ENCODE measurements at places on chromosomes 16 and 17.

DNA sequence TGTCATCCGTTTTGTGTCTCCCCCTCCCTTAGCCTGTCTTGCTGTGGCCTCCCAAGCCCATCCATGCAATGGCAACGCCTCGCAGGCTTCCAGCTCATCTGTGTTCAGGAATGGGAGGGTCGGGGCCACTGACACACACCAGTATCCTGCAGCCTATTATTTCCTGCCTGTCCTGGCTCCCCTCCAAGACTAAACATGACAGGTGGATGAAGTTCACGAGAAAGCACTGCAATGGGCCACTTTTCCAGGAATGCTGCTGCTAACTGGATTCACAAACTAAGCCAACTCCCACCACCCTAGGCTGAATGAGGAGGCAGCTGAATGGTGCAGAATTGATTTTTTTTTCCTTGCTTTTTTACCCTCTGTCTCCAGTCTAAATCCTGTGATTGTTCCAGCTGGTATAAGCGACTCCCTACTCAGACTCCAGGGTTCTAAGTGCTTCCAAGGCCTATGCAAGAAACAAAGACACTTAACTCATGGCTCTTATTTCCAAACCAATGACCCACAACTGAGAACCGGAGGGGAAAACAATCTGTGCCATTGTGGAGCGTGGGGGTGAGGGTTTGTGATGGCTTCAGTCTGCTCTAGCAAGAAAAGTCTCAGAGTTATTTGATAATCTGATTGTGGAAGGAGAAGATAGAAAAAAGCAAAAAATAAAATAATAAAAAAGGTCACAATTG, 23.3 kb downstream of the TMEM100 start:
- no peak for DNase-seq

- DNase-seq, result no peak
Observed at GRCh38 chr17:12631076-12631475, 34.6 kb upstream of the MYOCD start.

DNA sequence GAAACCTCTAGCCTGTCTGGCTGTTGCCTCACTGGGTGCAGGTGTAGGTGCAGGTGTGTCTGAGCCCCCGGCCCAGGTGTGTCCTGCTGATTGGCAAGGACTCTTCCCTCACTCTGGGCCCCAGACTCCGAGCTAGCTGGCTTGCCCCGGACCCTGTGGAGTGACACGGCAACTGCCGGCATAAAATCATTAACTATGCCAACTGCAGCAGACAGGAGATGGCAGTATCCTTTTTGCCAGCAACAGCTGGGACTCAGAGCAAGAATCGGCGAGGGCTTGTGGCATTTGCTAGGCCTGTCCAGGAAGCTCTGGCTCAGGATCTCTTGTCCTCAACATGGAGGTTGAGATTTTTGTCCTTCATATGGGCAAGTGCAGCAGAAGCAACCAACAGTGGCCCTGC, 20.8 kb downstream of the CIAPIN1 start:
- no peak for DNase-seq

- DNase-seq, result no peak
Observed at GRCh38 chr17:42405076-42405475, 16.8 kb upstream of the STAT3 start.

DNA sequence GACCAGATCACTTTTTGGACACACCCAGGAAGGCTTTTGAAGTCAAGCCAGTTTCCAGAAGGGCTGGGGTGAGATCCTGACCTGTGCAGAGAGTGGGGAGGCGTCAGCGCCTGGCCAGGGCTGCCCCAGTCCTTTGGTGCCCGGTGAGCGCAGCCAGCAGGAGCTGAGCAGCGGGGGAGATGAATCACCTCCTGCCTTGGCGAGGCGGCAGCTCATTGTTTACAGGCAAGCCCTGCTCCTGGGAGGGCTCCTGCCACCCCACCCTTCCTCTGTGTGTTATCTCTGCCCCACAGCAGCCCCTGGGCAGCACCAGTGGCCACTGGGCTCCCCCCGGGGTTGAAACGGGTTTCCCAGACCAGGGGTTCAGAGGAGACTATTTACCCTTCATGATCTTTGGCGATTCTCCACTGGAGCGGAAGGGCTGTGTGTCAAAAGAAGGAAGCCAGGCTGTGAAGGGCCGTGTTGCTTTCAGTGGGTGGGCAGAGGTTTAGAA, 14.1 kb upstream of the ITGB4 start:
- DNase-seq, result no peak

GRCh38 chr17:82011617-82012187, 11.0 kb downstream of the CENPX start:
- no peak for DNase-seq

DNA sequence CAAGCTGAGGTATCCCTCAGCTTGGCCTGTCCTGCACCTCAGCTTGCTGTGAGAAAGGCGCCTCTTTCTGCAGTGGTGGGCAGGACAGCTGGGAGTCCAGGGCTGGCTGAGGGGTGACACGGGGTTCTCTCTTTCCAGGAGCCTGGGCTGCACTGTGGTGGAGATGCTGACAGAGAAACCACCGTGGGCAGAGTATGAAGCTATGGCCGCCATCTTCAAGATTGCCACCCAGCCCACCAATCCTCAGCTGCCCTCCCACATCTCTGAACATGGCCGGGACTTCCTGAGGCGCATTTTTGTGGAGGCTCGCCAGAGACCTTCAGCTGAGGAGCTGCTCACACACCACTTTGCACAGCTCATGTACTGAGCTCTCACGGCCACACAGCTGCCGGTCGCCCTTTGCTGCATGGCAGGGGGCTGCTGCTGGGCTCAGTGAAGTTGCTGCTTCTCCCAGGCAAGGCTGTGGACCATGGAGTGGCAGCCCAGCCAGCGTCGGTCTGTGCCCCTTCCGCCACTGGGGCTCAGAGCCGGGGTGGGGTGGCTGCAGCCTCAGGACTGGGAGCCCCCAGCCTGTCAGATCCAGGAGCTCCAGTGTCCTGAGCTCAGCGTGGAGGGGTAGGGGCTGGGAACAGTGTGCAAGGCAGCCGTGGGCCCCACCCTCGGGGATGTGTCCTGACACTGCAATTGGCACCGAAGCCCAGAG, 6.4 kb downstream of the LIMD2 start:
- DNase-seq, result no peak

DNA sequence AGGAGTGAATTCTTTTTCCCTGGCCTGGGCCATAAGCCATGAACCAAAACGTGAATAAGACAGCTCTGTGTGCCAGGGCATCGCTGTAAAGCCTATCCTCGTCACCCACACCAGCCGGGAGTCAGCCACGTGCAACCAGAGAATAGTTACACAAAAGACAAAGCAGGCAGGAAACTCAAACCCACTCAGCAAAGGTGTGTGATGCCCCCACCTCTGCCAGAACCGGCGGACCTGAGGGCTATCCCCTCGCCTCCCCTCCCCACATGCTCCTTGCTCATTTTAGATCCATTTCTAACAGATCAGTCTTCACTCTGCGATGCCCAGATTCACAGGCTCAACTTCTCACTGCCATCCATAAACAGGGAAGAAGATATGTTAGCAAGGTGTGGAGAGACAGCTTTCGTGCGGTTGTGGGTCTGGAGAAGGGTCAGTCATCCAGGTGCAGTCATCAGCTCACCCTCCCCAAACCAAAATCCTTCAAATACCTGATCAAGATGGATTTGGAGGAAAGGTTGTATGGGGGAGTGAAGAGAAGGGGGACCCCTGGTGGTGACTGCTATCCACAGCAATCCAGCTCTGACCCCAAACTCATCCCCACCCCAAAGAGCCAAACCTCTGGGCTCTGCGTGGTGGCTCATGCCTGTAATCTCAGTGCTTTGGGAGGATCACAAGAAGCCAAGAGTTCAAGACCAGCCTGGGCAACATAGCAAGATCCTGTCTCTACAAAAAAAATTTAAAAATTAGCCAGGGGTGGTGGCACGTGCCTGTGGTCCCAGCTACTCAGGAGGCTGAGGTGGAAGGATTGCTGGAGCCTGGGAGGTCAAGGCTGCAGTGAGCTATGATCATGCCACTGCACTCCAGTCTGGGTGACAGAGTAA, 219.2 kb downstream of the C16orf78 start:
- DNase-seq, result peak; percentile 48

DNA sequence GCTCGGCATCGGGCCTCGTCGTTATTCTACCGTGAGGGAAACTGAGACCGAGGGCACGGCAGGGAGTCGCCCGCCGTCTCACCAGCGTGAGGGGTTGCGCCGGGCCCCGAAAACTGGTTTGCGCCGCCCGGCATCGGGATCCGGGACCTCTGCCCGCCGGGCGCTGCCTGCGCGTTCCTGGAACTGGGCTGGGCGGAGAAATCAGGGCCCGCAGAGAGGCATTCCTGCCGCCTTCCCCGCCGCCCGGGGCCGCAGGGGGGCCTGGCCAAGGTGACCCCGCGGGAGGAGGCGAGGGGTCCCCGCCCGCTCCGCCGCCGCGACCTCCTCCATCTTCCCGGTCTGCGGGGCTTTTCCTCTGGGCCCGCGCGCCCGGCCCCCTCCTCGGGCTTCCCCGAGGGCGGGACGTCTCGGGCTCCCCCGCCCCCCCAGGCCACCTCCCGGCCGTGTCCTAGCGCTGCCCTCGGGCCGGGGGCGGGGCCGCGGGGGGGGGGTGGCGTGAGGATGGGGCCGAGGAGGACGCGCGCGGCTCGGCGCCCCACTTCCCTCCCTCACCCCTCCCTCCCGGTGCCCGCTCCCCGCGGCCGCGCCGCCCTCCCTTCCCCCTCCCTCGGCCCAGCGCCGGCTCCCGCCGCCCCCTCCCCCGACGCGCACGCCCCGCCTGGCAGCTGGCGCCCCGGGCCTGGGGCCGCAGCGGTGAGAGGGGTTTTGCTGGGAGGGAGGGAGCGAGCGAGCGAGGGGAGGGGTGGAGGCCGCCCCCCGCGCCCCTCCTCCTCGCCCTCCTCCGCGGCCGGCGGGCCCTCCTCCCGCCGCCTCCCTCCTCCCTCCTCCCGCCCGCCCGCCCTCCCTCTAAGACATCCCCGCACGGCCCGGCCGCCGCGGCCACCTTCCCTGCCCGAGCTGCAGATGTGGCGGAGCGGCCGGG, at the start of gene GLIS2:
Gene GLIS2, plus strand, starts transcription at position 882 of the 922 bp plus-strand sequence. CDS start 16,214 bp downstream, outside the sequence.
- DNase-seq, result no peak

DNA sequence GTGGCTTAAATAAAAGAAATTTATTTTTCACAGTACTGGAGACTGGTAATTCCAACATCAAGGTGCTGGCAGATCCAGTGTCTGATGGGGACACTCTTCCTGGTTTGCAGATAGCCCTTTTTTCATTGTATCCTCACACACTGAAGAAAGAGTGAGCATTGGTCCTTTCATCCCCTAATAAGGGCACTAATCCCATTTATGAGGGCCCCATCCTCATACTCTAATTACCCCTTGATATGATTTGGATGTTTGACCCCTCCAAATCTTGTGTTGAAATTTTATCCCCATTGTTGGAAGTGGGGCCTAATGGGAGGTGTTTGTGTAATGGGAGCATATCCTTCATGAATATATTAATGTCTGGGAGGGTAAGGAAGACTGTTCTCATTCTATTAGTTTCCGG, 9.4 kb upstream of the FAM20A start:
- DNase-seq, result no peak

GRCh38 chr17:73575470-73576221, 68.6 kb downstream of the SDK2 start:
- no peak for DNase-seq

DNA sequence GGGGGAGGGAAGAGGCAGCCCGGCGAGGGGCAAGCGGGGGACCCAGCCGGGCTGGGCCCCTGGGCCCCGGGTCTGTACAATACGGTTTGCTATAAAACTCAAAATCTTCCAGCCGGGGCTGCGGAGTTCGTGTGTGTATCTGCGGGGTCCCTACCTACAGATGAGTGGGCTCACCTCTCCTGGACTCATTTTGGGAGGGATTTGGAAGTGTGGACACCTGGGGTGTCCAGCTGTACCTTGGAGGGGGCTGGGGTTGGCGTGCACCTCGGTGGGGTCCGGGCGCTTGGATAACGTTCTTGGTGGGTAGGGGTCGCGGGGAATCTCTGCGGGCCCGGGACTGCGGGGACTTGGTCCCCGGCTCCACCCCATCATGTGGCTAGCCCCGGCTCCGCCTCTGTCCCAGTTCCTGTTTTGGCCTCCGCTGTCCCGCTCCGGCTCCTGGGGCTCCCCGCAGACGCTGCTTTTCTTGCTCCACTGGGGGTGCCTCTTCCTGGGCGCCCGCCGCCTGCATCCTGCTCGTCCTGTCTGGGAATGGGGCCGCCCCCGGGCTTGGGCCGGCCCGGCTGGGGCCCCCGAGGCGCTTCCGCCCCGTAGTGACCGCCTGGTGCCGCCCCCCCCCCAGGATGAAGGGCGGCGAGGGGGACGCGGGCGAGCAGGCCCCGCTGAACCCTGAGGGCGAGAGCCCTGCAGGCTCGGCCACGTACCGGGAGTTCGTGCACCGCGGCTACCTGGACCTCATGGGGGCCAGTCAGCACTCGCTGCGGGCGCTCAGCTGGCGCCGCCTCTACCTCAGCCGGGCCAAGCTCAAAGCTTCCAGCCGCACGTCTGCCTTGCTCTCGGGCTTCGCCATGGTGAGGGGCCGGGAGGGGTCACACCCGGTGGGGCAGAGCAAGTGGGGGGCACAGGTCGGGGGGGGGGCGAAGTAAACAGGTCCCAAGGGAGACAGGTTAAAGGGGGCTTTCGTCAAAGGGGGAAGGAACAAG, at the start of gene ORAI3:
Gene ORAI3, plus strand, starts transcription at position 402 of the 983 bp plus-strand sequence. Its CDS starts 222 bp downstream, at position 624.
- DNase-seq, result peak; percentile 53

- DNase-seq, result no peak
Observed at GRCh38 chr17:29179232-29180033, 765 bp downstream of the MYO18A start.

- DNase-seq, result no peak
Observed at GRCh38 chr16:2497695-2498484, 15.9 kb upstream of the ATP6V0C start.

- no peak for DNase-seq
Observed at GRCh38 chr16:25689137-25689836, 2.5 kb upstream of the HS3ST4 start.

- DNase-seq, result no peak
Observed at GRCh38 chr16:84552135-84552534, 47.7 kb upstream of the MEAK7 start.

DNA sequence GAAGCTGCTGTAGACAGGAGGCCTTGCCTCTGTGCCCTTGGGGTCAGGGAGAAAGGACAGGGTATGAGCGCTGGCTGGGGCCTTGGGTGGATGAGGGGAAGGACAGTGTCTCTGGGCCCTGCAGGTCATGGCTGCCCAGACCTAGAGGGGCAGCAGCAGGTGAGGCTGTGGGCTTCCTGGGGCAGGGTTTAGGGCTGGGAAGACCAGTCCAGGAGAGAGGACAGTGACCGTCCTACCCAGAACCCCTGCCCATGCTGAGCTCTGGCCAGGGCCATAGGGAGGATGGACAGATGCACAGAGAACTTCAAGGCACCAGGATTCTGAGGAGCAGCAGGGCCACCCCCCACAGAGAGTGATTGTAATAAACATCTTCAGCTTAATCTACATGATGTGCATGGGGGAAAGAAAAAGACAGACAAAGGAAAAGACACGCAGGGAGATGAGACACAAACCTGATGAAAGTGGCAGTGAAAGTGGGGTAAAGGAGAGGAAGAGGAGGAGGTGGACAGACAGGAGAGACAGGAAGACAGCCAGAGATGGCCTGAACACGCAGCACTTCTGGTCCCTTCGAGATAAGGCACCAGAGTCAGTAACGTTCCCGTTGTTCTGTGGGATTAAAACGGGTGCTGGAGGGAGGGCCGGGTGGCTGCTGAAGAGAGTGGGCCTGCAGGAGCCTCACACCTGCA, 17.5 kb downstream of the FLOT2 start:
- DNase-seq, result no peak

DNA sequence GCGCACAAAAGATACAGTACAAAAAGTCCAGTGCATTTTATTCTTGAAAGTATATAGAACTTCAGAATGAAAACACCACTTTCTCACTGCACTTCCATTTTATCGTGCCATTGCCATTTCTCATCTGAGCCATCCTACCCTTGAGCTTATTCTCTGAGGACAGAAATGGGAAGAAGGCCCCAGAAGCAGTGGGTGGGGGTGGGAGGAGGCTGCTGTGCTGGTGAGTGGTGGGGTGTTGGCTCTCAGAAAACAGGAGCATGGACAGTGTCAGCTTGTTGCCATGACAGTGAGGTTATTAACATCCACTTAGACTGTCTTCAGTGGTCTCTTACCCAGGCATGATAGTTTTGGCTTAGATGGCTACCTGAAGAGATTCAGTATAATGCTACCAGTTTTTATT, 4.5 kb downstream of the ATMIN start:
- no peak for DNase-seq
